ENCODE measurements at places on chromosomes 11 and 22.

- no peak for DNase-seq
Observed at GRCh38 chr11:41044747-41045146, 414.7 kb downstream of the LRRC4C start.

- DNase-seq: no peak
Observed at GRCh38 chr22:35544189-35544588, 3.6 kb downstream of the RASD2 start.

DNA sequence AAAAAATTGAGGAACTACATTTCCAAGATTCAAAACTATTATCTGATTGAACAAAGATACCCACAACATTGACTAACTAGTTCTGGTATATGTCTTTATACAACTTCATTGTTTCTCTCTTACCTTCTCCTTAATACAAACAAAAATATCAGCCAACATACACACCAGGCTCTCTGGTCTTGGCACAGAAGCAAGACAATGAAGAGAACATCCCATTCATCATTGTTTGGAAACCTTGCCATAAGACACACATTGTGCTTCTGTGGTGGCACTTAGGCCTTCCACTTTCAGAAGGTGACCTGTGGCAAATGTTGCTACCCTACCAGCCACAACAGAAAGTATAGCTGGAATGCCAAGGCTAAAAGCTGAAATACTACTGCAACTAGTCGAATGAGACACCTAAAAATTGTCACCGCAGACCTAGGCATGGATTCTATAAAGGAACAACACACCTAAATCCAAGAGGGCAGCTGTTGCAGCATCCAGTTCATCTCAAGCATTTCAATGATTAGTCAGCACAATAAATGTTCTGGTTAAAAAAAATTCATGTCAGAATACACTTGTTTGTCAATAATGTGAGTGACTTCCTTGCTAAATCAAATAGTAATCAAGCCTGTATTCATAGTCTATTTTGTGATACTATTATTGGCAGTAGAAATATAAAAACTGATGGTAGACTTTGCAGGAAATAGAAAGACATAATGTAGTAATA lies 26.3 kb downstream of the MAP6 start:
- DNase-seq: no peak

- no peak for DNase-seq
Observed at GRCh38 chr11:122652495-122652894, 3.0 kb upstream of the UBASH3B start.

DNA sequence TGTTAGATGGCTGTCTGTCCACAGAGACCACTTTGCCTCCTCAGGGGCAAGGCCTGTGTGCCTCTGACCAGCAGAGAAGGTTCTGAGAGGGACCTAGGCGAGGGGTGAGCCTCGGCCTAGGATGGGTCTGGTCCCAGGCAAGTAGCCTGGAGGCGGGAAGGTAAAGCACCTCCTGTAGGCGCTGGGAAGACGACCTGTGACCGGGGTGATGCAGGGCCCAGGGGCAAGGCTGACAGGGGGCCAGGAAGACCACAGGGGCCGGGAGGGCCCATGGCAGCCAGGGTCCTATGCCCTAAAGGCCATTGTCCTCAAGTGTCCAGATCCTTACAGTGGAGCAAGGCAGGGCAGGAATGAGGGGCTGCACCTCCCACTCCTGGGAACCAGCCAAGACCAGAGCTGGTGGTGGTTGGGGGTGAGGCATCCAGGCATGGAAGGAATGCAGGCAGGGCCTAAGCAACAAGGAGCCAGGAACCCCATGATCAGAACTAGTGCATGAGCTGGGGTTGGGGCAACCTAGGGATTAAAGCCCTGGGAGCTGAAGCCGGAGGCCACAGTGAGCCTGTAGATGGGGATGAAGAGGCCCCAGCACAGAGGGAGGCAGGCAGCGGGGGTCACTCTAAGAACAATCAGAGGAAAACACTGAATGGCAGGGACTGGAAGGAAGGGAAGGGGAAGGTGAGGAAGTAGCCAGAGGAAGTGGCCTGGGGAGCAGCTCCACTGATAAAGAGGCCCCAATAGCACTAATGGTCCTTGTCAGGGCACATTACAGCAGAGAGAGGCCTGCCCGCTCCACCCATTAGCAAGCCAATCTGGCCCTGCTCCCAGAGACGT lies 32.9 kb upstream of the KLHL35 start:
- DNase-seq: no peak

DNA sequence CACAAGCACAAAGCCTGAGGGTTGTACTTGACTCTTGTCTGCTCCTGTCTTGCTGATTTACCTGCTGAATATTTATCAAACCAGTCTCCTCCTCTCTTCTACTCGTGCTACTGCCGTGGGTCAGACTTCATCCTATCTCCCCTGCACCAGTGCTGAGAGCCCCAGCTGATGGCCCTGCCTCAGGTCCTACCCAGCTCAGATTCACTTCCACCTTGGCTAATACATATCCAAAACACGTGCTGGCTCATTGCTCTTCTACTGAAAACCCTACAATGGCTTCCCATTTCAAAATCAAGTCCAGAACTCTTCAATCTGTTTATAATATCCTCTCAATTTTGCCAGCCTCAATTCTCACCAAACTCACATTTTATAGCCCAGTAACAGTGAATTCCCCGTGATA lies 48.3 kb downstream of the RAB30 start:
- no peak for DNase-seq

GRCh38 chr11:123742724-123743120 lies 1.3 kb upstream of the ZNF202 start:
- DNase-seq: no peak

DNA sequence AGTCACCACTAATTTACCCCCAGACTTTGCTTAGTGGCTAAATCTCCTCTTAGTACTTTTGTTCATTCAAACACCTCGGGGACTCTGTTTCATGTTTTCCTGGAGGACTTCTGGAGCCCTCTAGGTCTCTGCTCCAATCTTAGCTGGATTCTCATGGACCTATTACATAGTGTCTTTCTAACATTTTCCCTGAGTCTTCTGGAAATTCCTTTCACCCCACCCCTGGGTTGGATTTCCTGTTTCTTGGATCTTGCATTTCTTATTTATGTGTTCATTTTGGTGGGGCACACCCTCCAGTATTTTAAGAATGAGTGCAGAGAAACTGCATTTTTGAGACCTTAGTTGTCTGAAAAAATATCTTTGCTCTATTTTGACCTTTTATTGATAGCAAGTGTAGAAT lies 220.1 kb downstream of the BLID start:
- DNase-seq: no peak

GRCh38 chr11:124535552-124536232 lies 7.8 kb downstream of the OR8B12 start:
- DNase-seq: no peak

- peak; percentile 87 for DNase-seq
Observed at GRCh38 chr11:120747850-120748814, 236.6 kb downstream of the GRIK4 start.

DNA sequence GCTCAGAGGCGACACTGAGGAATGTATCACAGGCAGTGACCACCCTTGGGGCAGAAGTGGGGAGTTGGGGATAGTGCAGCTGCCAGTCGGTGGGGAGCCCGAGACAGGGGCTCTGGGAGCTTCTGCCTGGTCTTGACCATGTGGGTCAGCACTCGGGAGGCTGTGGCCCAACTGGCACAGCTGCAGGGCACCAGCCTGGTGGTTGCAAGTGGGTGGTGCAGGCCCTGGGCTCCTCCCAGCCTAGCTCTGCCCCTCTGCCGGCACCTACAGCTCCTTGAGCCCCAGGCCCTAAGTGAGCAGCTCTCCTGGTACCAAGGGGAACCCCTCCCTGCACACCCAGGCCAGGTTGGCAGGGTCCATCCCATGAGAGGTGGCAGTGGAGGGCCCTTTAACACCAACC lies 12.6 kb upstream of the RASL10A start:
- DNase-seq: no peak

GRCh38 chr22:37569921-37570660 lies 9.8 kb downstream of the LGALS2 start:
- DNase-seq: no peak

Data from NCI-H1105 (cell line).